ENCODE measurements at places on chromosomes 5 and 9.

- DNase-seq: no peak
Measured at GRCh38 chr5:150516011-150516410, 8.1 kb downstream of the NDST1 start.

DNA sequence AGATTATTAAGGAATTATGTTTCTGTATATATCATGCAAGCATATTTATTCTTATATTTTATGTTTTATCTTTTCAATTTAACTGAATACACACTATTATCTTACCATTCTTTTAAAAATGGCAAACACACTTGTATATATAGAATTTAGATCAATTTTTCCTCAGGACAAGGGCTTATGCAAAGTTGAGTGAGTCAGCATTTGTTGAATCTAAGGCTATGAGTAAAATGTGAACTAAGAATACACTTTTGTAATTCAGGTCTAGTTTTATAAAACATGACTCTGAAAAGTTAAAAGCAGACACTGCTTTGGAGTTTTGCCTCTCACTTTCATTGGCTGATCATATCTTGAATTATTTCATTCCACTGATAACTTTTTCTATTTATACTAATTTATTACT lies 127.8 kb downstream of the FOCAD start:
- no peak for DNase-seq

GRCh38 chr9:127396253-127396807 lies 639 bp upstream of the SLC2A8 start:
- DNase-seq: no peak

DNA sequence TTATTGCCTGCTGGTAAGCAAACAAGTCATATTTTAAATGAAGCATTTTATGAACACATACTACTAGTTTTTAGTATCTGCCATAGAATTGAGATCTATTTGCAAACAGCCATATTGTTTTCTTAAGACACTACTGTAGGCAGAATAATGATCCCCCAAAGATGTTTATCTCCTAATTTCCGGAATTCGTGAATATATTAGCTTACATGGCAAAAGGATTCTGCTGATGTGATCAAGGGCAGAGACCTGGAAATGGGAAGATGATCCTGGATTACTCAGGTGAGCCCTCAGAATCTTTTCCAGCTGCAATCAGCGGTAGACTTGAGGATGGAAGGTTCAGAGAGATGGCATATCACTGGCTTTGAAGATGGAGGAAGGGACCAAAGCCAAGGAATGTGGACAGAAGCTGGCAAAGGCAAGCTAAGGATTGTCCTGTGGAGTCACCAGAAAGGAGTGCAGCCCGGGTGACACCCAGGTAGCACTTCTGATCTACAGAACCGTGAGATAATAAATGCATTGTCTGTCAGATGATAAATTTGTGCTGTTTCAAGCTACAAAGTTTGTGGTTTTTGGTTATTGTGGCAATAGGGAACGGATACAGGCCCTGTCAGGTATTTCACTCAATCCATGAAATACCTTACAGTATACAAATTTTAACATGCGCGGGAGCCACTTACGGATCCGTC lies 1.0 kb upstream of the ERCC6L2 start:
- no peak for DNase-seq

DNA sequence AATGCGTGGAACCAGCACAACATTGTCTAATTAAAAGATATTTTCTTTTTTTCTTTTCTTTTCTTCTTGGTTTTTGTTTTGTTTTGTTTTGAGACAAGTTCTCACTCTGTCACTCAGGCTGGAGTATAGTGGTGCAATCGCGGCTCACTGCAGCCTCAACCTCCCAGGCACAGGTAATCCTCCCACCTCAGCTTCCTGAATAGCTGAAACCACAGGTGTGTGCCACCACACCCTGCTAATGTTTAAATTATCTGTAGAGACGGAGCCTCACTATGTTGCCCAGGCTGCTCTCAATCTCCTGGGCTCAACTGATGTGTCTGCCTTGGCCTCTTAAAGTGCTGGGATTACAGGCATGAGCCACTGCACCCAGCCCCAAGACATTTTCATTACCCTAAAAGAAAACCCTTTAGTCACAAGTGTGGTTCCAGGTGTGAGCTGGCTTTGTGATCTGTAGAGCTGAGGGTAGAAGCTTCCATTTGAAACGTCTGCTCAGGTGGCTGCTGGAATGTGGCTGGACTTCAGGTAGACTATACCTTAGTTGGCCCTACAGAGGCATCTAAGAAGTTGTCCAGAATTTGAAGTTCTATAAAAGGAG lies 19.1 kb upstream of the NEK6 start:
- no peak for DNase-seq

GRCh38 chr9:16138561-16139491 lies 586.0 kb downstream of the CCDC171 start:
- DNase-seq: no peak

- DNase-seq: no peak
Measured at GRCh38 chr9:17481565-17481964, 97.3 kb upstream of the SH3GL2 start.

DNA sequence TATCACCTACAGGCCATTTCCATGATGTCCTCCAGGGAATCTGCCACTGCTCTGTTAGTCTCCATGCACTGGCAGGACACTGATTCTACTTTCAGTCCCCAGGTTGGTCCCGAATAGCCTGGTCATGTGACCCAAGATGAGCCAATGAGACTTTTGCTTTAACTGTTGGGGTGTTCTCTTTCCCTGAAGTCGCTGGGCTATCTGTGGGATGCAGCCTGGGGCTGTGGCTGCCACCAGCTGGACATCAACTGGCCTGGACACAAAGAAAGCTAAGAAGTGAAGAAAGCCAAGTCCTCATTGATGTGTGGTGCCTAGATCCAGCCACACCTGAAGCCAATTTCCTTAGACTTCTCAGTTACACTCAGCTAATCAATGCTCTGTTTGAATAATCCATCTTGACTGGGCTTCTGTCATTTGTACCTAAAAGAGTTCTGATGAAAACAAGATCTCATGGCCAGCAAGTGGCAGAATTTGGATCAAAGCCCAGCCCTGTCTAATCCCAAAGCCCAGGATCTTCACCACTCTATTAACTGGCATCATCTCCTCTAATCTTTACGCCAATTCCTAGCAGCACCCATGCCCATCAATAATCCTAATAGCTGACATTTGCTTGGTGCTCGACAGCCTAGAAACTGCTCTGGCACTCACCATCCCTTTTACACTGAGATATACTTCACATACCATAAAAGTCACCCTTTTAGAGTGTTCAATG lies 37.0 kb downstream of the SH3PXD2B start:
- DNase-seq: no peak
